CD4-positive, alpha-beta T cell treated with Interleukin-15 for 1 hour (primary cell): ENCODE measurements at places on chromosomes 11 and 22.

- no peak for DNase-seq
These were observed 63.6 kb upstream of the EP300 start for GRCh38 chr22:41028841-41029240.

DNA sequence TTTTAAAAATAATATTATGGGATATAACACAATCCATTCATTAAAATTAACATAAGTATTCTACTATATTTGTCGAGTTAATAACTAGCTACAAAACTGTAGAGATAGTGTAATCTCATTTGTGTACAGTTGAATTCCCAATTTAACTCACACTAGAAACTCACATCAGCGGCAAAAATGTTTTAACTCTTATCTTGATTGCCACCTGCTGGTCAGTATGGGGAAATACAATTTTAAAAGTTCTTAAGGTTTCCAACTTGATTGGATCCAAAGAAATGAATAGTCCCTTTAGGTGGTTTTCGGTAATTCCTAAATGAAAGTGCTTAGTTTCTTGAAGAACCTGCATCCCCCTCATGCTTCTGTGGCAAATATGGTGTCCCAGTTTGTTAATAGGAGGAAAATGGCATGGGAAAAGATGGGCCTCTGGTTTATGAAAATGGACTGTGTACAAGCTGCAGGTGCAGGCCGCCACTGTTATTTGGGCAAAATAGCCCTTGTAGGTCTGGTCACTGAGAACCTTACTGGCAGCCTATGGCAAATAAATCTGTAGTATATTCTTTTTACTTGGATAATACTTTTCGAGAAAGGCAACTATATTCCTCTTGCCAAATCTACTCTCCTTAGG lies 33.7 kb upstream of the SLC17A6 start:
- DNase-seq, result no peak

DNA sequence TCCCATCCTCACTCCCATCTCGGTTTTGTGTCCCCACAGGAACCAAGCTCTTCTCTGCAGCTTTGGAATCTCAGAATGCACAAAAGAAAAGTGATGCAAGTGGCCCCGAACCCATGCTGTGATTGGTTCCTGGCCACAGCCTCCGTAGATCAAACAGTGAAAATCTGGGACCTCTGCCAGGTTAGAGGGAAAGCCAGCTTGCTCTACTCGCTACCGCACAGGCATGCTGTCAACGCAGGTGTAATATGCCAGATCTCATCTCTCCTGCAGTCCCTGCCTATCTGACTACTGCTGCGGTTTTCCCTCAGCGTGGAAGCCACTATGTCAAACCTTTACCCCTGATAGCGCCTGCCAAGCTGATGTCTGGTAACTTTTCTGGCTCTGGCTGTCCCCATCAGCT lies 200.5 kb upstream of the LRRC4C start:
- no peak for DNase-seq

DNA sequence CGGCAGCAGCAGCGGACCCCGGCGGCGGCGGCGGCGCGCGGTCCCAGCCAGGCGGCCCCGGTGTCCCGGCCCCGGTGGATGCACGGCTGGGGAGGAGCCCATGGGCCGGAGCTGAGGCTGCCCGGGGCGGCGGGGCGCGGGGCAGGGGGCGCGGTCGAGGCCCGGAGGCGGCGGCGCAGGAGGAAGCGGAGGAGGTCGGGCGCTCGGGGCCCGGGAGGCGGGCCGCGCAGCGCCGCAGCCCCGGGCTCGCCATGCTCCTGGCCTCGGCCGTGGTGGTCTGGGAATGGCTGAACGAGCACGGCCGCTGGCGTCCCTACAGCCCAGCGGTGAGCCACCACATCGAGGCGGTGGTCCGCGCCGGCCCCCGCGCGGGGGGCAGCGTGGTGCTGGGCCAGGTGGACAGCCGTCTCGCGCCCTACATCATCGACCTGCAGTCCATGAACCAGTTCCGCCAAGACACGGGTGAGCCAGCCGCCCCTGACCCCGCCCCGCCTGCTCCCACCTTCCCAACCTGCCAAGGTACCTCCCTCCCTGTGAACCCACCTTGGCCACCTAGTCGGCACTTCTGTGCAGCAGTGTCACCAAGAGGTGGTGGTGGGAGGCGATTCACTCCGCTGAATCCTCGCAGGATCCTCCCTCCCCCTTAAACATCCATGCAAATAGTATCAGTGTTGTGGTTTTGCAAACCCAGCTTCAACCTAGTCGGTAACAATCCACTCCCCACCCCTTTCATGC lies 580 bp downstream of the DTX4 start:
- DNase-seq, result peak; percentile 30

GRCh38 chr11:2755071-2755470 lies 55.3 kb upstream of the KCNQ1OT1 start:
- no peak for DNase-seq

DNA sequence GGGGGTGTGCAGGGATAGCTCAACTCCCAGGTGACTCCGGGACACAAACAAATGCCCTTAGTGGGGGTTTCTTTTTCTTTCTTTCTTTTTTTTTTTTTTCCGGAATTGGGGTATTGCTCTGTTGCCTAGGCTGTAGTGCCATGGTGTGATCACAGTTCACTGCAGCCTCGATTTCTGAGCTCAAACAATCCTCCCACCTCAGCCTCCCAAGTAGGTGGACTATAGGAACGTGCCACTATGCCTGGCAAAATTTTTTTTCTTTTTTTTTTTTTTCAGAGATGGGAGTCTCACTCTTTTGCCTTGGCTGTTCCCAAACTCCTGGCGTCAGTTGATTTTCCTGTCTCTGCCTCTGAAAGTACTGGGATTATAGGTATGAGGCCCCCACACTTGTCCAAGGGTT lies 13.8 kb upstream of the ZNF280A start:
- no peak for DNase-seq

DNA sequence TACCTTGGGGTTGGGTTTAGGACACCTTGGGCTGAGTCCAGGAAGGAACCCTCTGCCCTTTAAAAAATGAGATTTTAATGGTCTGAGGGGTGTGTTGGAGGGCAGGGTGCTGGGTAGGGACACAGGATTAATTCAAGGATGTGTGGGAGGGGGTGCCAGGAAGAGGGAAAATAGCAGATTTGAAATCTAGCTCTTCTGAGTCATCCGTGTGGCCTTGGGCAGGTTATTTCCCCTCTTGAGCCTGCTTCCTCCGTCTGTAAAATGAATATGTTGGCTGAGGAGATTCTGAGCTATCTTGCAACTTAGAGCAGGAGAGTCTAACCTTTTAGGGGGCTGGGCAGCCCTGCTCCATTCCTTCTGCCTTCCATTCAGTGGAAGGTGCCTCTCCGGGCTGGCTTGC lies 3.0 kb downstream of the TSPAN18 start:
- DNase-seq, result no peak

- peak; percentile 35 for DNase-seq
These were observed 52.8 kb downstream of the MYH9 start for GRCh38 chr22:36334821-36335603.

- no peak for DNase-seq
These were observed 1.7 kb downstream of the YAP1 start for GRCh38 chr11:102111787-102112508.

DNA sequence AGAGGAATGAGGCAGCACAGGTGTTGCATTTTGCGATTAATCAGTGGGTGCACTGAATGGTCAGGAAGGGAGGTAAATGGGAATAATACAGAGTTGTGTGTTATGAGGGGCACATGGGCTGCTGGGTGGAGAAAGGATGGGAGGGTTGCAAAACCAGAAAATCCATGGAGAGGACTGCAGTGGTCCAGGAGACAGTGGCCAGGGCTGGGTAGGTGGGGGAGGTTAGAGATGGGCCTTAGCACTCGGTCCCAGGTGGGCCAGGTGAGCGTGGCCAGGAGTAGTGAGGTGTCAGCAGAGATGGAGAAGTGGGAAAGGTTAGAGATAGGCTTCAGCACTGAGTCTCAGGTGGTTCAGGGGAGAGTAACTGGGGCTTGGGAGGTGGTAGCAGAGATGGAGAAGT lies 399.1 kb upstream of the LARGE1 start:
- no peak for DNase-seq

GRCh38 chr11:47669856-47670255 lies 27.5 kb upstream of the MTCH2 start:
- no peak for DNase-seq

GRCh38 chr11:19060629-19061028 lies at the start of gene MRGPRX2:
TSS of gene MRGPRX2 (minus strand) at chr11:19060717. CDS start at chr11:19056402, 4,315 bp downstream.
- DNase-seq, result no peak

GRCh38 chr11:86804951-86805350 lies 4.6 kb downstream of the PRSS23 start:
- no peak for DNase-seq

- DNase-seq, result no peak
These were observed 41.2 kb upstream of the ARL14EP start for GRCh38 chr11:30281476-30282288.

GRCh38 chr11:62497132-62497801 lies 49.3 kb downstream of the AHNAK start:
- no peak for DNase-seq

GRCh38 chr11:74397501-74398243 lies 561 bp downstream of the PGM2L1 start:
- peak; percentile 44 for DNase-seq

DNA sequence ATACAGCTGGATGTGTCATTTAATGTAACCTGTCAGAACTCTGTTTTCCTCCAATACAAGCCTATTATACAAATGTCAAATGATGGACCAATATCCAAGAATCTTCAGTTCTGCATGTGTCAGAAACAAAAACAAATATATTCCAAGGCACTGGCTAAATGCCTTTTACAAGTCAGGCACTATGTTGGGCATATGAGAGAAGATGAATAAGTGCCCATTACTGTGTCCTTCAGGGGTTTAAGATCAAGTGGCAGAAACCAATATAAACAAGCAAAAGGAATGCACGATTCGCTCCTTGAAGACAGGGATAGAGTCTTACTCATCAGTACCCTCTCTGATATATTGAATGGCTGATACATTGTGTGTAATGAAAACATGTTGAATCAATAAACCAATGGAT lies 254.4 kb downstream of the TTC28 start:
- DNase-seq, result no peak

DNA sequence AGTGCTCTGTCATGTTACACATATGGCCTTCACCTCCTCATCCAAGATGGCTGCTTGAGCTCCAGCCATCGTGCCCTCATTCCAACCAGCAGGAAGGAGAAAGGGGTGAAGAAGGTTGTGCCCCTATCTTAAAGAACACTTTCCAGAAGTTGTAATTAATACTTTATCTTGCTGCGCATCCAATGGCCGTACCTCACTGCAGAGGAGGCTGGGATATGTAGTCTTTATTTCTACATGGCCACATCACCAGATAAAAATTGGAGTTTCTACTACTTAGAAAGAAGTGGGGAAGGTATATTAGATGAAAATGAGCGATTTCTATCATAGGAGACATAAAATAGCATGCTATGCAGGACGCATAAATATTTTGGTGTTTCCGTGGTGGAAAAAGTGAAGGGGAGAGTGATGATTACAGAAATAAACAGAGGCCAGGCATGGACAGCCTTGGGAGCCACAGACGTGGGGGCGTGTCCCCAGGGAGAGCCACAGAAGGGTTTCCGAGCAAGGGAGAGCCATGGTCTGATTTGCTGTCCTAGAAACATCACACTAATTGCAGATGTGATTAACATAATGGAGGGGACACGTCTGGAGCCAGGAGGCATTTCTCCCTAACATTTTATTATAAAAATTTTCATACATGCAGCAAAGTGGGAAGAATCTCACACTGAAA lies 8.8 kb upstream of the MB start:
- no peak for DNase-seq

DNA sequence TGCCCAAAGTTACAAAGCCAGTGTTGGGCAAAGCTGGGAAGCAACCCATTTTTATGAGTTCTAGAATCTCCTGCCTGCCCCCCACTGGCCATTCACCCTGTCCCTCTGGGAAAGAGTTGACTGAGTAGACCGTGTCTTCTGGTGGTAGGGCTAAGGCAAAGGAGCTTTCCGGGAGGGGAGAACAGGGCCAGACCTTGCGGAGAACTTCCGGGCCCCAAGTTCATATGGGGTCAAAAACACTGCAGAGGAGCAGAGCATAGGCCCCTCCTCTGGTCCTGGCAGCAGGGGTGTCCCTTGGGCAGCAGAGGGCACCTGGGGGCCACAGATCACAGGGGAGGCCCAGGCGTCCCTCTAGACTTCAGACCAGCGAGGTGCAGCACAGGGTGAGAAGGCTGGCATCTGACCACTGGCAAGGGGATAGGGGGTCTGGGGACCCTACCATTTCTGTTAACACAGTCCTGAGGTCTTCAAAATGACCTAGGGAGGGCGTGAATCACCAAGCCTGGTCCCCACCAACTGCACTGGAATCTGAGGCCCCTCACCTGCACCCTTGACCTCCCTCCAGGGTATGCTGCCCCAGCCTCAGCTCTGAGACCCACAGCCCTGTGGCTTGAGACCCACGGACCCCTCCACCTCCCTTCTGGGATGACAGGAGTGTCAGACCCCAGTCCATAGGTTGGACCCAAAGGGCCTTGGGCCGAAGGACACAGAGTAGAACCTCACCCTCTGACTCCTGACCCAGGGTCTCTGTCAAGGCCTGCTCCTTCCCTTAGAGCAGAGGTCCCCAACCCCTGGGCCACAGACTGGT lies 1.3 kb upstream of the ARAP1 start:
- no peak for DNase-seq

GRCh38 chr11:100182927-100183326 lies 504.2 kb upstream of the ARHGAP42 start:
- DNase-seq, result no peak

- no peak for DNase-seq
These were observed 729.7 kb downstream of the BRD1 start for GRCh38 chr22:49097966-49098365.

DNA sequence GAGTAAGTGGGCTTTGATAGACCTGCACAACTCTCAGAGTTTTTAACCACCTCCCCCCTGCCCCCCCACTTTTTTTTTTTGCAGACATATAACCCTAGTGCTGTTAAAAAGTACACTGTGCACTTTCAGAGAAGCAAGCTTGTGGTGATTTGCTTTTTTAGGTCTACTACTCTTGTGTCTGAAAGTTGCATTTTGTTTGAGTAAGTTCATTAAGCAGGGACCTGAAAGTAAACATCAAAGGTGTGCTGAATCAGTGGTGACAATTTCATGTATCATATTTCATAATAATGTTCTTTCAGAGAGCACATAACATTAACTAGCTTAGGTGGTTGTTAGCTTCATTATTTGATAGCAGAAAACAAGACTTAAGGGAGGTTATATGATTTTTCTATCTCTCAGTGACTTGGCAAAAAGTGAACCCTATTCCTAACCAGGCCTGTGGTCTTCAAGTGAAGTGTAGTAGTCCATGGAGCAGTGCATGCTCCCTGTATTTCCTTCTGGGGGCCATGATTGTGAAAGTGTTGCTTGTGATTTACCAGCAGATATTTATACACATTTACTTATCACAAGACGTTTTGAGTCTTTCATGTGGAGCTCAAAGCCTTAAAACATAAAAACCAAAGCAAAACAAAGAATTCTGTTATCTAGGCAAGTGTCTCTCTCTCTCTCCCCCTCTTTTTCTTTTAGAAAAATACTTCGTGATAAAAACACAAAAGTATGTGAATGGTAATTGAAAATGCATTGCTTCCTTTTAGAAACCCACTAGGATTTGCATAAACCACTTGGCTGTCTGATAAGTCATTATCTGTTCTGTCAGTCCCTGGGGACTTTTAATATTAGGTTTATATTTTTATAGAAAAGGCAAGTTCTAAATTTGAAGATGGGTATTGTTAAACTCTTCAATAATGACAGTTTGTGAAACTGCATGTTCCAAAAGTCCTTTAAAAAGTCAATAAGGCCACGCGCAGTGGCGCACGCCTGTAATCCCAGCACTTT lies 7.5 kb upstream of the RAG2 start:
- DNase-seq, result no peak
